ENCODE measurements at places on chromosomes 13 and 19. TPM values are rescaled to one million over a fixed set of nuclear protein-coding genes. Genes with fewer than 3 reads are reported as not detected.
A peak's percentile ranks its signal among the peaks of the same experiment; 100 is the strongest.

Gene ONECUT3
- total RNA-seq = not detected

Gene FAM83E
- 1.0 TPM for total RNA-seq

Gene SIGLEC11
- not detected for total RNA-seq

Gene CFAP97D2
- not detected for total RNA-seq

- no peak for DNase-seq
Measured at GRCh38 chr19:3768748-3769099, 3.3 kb downstream of the RAX2 start.

- peak; percentile 33 for DNase-seq
Measured at GRCh38 chr19:489418-490196, 6.7 kb upstream of the MADCAM1 start.

DNA sequence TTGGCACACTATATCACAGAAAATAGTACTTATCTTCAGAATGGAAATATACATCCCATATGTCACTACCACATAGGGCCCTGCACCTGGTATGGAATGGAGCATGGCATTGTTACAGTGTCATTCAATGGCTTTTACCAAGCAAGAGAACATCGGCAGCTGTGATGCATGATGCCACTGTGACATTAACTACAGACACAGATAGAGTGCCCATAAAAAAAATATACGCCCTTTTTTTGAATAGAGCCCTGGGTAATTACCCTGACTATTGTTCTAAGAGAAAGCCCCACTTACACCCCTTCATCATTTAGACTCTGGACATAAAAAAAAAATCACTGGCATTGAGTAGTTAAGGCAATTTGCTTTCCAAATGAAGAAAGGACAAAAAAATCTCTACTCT, 320.3 kb downstream of the DNAJC15 start:
- DNase-seq = no peak

- DNase-seq = no peak
Measured at GRCh38 chr19:58328999-58329398, 2.2 kb downstream of the ZSCAN22 start.

GRCh38 chr19:2952953-2953481, 8.2 kb upstream of the ZNF77 start:
- no peak for DNase-seq

- DNase-seq = no peak
Measured at GRCh38 chr19:31313291-31314030, 35.8 kb downstream of the TSHZ3 start.

Gene CERS1
- total RNA-seq = 1.5 TPM

DNA sequence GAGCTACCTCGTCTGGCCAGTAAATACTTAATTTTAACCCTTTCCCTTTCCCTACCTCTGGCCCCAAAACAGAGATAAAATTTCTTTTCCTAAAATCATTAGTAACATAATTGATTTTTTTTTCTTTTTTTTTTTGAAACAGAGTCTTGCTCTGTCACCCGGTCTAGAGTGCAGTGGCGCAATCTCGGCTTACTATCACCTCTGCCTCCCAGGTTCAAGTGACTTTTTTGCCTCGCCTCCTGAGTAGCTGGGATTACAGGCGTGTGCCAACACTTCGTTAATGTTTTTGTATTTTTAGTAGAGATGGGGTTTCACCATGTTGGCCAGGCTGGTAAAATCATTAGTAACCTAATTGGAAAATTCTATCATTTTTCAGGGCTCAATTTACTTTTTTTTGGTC, 10.4 kb upstream of the TRIM13 start:
- no peak for DNase-seq

GRCh38 chr19:54155694-54156093, 3.8 kb downstream of the LENG1 start:
- no peak for DNase-seq

Gene IGFL3
- total RNA-seq = not detected

Gene FPR1
- total RNA-seq = not detected

Gene UBAC2
- 29.5 TPM for total RNA-seq

GRCh38 chr19:41499899-41500298, 56.9 kb downstream of the ERICH4 start:
- no peak for DNase-seq

Gene TEX101
- total RNA-seq = not detected

DNA sequence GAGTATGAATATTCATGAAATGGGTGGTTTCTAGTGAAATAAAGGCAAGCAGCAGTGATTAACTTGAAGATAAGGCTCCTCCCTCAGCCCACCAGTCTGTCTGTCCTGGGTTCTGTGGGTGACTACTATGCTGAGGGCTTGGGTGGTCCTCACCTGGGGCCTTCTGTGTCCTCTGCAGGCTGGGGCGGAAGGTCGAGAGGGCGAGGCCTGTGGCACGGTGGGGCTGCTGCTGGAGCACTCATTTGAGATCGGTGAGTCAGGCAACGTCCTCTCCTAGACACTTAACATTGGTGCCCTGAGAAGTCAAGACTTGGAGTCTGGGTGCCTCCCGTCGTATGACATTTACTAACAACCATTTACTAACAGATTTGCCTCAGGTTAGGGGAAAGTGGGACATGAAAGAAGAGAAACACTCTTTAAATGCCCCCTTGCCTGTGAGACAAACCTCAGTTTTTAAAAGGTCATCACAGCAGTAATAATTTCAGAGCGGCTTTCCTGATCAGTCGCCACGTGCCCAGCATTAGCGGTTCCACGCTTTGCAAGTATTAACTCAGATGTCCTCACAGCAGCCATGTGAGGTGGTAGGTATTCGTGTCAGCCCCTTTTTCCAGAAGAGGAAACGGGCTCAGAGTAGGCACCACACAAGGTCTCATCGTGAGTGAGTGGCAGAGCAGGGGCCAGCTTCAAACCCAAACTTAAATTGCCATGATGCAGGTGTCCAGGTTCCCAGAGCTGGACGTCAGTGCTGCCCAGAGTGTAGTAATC, 1.3 kb upstream of the GARIN5A start:
- no peak for DNase-seq

DNA sequence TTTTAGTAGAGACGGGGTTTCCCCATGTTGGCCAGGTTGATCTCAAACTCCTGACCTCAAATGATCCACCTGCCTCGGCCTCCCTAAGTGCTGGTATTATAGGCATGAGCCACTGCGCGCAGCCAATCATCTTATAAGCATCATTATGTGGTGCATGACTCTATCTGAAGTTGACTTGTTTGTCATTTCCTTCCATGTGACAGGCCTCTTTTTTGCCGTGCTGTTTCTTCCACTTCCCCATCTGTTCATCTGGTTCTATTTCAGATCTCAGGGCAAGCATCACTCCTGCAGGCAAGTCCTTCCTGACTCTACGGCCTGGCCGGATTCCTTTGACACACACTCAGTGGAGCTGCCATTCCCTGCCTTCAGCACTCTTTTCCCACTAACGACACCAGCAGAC, 15.2 kb downstream of the COL5A3 start:
- no peak for DNase-seq

- peak; percentile 39 for DNase-seq
Measured at GRCh38 chr19:13077240-13077639, 25.4 kb downstream of the LYL1 start.

DNA sequence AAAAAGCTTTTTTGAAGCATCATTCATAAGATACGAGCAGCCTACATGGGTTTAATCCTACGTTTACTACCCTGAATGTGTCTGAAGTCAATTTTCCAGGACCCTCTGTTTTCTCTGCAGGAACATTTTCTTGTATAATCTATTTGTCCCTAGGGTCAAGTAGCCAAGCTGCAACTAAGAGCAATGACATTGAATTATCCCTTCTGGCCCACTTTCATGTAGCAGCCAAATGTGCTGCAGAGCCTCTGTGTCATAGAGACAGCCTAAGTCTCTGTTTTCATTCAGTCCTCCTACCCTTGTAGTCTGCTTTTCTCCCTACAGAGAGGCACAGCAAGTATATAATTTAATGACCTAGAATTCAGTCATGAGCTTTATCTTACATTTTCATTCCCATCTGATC, 82.1 kb downstream of the ZAR1L start:
- DNase-seq = no peak

GRCh38 chr19:23802290-23802689, 43.6 kb upstream of the ZNF681 start:
- DNase-seq = no peak

- DNase-seq = no peak
Measured at GRCh38 chr19:52786078-52786463, 520 bp downstream of the ZNF600 start.

DNA sequence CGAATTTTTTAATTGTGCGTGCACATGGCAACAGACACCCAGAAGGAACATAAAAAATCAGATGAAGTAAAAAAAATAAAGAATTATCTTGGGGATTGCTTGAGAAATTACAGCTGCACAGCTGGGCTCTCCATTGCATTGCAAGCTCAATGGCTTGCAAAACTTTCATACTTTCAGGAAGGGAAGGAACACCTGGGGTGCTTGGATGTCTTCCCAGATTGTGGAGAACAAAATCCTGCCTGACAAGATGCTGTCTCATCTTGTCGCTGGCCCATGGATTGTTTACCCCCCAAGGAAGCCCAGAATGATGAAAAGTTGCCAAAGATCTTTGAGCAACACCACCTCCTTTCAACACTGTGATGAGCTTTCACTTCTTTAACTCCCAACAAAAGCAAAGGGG, 11.0 kb upstream of the CASP14 start:
- no peak for DNase-seq

Gene ARRDC2
- total RNA-seq = 3.9 TPM

GRCh38 chr13:101712026-101712348, 259.5 kb downstream of the ITGBL1 start:
- DNase-seq = no peak

Gene SHISA2
- total RNA-seq = under 0.01 TPM

DNA sequence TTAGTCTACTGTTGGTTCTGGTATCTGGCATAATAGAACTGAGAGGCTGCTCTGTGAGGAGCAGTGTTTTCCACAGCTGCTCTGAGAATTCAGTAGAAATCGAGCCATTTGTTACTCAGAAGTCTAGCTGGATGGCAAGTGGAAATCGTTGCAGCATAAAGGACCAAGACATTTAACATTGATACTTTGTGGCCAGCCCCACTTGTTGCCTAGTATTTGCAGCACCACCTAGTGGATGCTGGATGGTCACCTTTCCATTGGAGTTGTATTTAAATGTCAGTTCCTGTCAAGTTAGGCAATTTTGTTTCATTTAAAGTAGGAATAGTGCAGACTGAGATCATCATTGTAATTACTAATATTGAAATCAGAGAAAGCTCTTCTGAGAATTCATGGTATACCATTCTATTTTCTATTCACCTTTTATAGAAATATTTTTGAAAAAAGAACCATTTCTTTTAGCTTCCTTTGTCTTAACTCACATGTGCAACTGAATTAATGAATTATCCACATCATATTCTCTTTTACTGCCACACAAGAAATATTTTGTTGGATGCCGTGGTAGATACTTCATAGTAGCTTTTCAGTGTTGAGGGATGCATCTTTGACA, 64.6 kb downstream of the PDS5B start:
- peak; percentile 59 for DNase-seq

- DNase-seq = no peak
Measured at GRCh38 chr19:58395220-58395978, at the start of gene RNF225. Gene RNF225, plus strand, starts transcription at chr19:58395656. Its CDS starts 434 bp downstream, at chr19:58396090.

DNA sequence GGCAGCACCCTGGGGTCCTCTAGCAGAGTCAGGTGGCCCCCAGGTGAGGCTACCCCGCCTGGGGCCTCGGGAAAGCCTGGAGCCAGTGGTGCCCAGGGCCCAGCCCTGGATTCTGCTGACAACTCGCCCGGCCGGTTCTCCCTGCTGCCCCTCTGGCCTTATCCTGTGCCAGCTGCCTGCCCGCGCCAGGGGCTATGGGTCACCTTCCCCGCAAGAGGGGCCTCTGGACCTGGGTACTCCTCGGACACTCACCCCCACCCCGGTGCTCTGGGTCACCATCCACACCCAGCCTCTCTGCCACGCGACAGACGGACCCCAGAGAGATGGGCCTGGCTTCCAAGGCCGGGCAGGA, 24.0 kb downstream of the ZBTB7A start:
- no peak for DNase-seq

- no peak for DNase-seq
Measured at GRCh38 chr19:33532859-33533460, 11.4 kb upstream of the PEPD start.

GRCh38 chr13:75481176-75482069, 546 bp downstream of the TBC1D4 start:
- DNase-seq = peak; percentile 40

DNA sequence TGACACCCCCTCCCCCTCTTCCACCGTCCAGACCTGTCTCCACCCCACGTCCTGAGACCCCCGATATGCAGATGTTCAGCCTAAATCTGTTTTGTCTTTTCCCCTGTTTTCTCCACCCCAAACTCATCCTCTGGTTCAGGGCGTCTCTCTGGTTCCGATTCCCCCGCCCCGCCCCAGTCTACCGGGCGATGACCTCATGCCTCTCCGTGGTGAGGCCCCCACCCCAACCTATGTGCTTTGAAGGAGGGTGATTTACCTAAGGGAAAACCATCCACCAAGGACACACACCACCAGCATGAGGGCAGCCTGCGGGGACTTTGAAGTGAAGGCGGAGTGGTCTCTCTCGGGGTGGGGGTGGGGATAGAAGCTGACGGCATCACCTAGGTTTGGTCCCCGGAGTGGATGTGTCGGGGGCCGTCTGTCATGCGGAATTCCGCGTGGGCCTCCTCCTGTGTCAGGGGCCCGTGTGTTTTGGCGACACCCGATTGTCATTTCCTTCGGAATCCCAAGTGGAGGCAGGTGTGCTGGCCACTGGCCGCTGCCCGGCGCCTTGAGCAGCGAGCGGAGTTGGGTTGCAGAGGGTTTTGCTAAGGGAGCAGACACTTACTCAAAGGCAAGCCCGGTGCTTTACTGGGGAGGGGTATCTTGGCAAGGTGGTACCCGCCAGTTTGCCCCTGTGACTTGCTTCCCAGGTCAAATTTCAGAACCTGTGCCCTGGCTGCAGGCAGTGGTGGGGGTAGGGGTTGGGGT, 1.4 kb downstream of the FZR1 start:
- peak; percentile 27 for DNase-seq

DNA sequence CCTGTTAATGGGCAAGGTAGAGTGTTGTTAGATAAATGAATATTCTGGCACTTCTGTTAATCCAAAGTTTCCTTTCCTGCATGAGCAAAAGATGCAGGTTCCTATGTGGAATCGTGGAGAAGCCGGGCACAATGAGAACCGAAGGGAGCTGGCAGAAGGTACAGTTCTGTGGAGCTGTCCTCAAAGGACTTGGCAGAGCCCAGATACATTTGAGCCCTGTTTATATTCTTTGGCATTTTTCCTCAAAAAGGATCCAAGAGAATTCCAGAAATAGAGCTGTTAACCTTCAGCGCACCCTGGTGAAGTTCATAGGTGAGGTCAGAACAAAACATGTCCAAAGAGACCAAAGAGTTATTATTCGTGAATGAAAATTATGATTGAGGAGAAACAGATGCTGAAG, 4.0 kb upstream of the DLEU7 start:
- DNase-seq = no peak

Gene CEACAM16
- total RNA-seq = not detected

DNA sequence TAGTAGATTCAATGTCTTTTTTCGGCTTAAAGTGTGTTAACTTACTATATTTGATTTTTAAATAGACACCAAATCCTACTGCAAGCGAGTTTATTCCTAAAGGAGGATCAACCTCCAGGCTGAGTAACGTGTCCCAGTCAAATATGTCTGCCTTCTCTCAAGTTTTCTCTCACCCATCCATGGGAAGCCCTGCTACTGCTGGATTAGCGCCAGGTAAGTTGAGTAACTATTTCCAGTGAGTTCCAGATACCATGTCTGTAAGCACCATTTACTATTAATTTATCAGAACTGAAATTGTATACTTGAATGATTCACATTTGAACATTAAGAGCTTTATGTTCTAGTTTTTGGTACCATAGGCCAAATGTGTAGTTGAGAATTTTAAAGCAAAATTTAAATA, 81.8 kb downstream of the PAN3 start:
- DNase-seq = peak; percentile 26

Gene HOMER3
- total RNA-seq = 60.1 TPM

- DNase-seq = no peak
Measured at GRCh38 chr13:78491978-78492377, 111.4 kb downstream of the POU4F1 start.

GRCh38 chr13:67086260-67086659, 143.9 kb downstream of the PCDH9 start:
- DNase-seq = peak; percentile 47
